ENCODE measurements at places on chromosomes 2 and 18.

GRCh38 chr18:74698881-74699280 is 101.2 kb downstream of the ZNF407 start:
- no peak for DNase-seq

GRCh38 chr2:6535572-6535971 is 330.1 kb downstream of the CMPK2 start:
- DNase-seq, result no peak

- DNase-seq, result no peak
Observed at GRCh38 chr18:73942081-73942625, 205.5 kb downstream of the FBXO15 start.

GRCh38 chr18:41569867-41570266 is 385.2 kb upstream of the PIK3C3 start:
- no peak for DNase-seq

DNA sequence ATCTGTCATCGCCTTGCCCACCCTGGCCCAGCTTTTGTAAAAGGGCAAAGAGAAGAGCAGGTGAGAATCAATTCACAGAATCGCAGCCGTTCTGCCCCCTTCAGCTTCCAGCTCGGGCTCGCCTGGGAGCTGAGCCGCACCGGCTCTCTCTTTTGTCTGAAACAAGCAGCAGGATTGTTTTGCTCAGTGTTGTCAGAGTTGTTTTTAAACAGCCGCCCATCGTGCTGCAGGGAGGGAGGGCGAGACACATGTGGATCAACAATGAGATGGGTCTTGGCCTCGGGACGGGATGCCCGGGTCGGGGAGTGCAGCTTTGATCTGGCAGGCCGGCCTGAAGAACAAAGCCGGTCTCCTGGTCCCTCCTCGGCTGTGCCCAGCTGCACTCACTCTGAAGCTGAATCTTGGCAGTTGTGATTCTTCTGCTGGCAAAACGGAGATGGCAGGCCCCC is 39.7 kb upstream of the HDAC4 start:
- peak; percentile 26 for DNase-seq

DNA sequence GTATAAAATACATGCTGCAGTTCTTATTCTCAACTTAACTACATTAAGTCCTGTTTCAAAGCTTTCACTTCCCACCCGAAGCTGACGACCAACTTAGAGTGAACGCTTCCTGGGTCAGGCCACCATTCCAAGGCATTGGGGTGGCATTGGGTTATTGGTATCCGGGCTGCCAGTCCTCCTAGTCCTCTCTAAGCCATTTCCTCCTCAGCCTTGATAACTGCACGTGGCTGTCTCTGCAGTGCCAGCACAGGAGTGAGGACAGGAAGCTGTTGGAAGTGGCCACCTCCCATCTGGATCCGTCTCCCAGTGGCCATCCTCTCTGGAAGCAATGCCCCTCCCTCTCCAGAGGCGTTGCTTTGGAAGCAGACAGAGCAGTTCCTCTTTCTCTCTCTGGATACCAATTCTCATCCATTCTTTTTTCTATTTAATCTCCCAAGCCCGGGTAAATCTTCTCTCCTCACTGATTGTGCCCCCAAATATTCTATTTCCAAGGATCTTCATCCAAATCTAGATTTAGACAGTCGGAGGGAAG is 354.7 kb downstream of the EIPR1 start:
- no peak for DNase-seq

DNA sequence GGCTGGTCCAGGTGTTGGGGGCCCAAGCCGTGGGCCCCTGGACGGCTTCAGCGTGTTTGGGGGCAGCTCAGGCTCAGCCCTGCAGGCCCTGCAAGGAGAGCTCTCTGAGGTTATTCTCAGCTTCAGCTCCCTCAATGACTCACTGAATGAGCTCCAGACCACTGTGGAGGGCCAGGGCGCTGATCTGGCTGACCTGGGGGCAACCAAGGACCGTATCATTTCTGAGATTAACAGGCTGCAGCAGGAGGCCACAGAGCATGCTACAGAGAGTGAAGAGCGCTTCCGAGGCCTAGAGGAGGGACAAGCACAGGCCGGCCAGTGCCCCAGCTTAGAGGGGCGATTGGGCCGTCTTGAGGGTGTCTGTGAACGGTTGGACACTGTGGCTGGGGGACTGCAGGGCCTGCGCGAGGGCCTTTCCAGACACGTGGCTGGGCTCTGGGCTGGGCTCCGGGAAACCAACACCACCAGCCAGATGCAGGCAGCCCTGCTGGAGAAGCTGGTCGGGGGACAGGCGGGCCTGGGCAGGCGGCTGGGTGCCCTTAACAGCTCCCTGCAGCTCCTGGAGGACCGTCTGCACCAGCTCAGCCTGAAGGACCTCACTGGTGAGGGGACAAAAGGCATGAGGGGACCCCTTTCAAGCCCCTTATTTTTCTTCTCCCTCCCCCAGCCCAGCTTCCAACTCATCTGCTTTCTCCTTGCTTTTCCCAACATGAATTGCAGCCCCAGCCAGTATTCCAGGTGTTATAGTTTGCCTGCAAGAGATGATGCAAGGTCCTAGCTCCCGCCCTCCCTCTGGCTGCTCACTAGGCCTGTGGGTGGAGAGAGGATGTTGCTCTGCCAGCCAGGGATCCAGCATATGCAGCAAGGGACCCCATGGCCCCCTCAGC is 2.9 kb upstream of the KHK start:
- no peak for DNase-seq

GRCh38 chr2:41320491-41320890 is 727.3 kb upstream of the PKDCC start:
- no peak for DNase-seq

GRCh38 chr2:23354554-23354953 is 30.4 kb upstream of the KLHL29 start:
- DNase-seq, result no peak

GRCh38 chr2:71971493-71971892 is 176.2 kb downstream of the CYP26B1 start:
- DNase-seq, result no peak

GRCh38 chr18:50950626-50951025 is 17.2 kb upstream of the ELAC1 start:
- DNase-seq, result no peak

DNA sequence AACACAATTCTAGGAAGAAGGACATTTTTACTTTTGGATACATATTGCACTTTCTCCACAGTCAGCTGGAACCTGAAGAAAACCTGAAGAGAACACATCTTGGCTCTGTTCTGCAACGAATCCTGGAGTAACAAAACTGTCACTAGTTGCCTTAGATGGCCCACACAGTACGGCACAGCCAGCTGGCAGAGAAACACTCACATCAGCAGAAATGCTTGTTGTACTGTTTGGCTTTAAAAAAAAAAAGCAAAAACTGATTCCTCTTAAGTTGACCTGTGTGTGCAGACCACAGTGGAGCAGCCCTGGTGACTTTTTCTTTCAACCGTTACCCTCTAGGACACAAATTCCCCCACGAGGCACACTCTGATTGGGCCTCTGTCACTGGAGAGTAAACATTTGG is 152.3 kb upstream of the TWIST2 start:
- no peak for DNase-seq

GRCh38 chr2:223519471-223519870 is 82.7 kb downstream of the SCG2 start:
- no peak for DNase-seq

GRCh38 chr2:237704501-237705434 is 77.4 kb downstream of the LRRFIP1 start:
- no peak for DNase-seq

GRCh38 chr2:240438810-240439697 is 3.6 kb downstream of the GPC1 start:
- no peak for DNase-seq

- DNase-seq, result no peak
Observed at GRCh38 chr2:45199973-45200372, 190.7 kb upstream of the SIX2 start.

- DNase-seq, result no peak
Observed at GRCh38 chr18:73669297-73669696, 478.3 kb downstream of the FBXO15 start.

DNA sequence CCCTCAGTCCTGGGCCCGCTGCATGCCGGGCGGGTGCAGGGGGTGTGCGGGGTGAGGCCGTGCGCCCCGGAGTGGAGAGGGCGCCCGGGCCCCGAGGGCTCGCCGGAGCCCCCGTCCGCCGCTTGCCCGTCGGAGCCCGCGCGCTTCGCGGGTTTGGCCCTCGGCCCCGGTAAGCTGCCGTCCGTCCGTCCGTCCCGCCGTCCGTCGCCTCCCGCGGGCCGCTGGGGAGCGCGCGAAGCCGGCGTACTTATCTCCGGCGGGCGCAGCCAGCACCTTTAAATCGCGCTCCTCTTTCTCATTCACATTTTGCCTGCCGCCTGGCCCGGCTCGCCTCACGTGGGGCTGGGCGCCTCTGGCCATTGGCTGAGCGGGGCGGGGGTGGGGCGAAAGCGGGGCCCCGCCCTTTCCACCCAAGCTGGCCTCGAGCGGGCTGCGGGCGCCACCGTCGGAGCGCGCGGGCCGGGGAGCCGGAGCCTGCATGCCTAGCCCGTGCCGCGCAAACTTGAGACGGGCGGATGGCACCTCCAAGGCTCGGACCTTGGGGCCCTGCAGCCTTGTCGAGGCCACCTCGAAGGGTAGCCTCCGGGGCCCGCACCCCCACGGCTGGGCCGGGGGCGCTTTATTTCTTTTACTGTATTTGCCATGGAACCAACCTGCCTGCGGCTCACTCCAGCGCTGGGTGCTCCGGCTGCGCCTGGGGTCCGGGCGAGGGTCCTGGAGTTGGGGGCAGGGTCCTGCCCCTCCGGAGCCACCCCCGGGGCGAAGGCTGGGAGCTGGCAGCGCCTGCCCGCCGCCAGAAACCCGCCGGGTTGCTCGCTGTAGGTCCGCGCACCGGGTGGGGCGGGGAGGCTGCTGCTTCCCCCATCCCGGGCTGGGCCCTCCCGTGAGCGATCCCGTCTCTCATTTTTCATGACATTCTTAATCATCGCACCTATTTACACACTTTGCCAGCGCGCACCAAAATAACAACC is at the start of gene GBX2:
Gene GBX2 (minus strand): TSS at position 277 of the 971 bp plus-strand sequence. CDS start 415 bp downstream, outside the sequence.
- DNase-seq, result peak; percentile 90

- no peak for DNase-seq
Observed at GRCh38 chr2:43482961-43483360, 112.9 kb downstream of the THADA start.

DNA sequence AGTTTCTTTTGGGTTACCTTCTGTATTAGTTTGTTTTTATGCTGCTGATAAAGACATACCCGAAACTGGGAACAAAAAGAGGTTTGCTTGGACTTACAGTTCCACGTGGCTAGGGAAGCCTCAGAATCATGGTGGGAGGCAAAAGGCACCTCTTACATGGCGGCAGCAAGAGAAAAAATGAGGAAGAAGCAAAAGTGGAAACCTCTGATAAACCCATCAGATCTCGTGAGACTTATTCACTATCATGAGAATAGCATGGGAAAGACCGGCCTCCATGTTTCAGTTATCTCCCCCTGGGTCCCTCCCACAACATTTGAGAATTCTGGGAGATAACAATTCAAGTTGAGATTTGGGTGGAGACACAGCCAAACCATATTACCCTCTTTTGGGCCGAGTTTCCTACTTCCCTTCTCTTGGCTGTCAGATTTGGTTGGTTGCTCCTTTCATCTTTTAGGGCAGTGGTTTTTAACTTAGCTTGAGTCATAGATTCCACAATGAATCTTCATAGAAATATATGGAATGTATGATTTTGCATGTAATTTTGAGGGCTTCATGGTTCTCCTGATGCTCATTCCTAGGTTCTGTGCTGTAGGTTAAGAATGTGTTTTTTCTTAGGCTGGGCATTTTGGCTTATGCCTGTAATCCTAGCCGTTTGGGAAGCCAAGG is 44.2 kb downstream of the CEP192 start:
- DNase-seq, result no peak

DNA sequence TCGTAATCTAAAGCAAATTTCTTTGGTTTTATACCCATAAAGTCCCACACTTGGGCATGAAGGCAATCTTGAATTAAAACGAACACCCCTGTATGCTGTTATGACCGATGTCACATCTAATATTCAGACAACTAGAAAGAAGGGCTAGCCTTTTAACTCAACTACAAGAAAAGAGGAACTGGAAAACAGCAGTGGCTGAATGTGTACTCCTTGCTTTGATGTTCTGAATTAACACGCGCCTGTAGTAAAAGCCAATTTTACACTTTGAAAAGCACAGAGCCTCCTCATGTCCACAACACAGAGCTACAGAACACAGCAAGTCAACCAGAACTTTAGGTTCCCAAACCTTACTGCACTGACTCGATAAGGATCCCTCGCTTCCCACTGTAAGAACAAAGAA is 147.6 kb downstream of the HDAC4 start:
- no peak for DNase-seq

- DNase-seq, result no peak
Observed at GRCh38 chr2:47626664-47627063, 156.3 kb upstream of the MSH6 start.

DNA sequence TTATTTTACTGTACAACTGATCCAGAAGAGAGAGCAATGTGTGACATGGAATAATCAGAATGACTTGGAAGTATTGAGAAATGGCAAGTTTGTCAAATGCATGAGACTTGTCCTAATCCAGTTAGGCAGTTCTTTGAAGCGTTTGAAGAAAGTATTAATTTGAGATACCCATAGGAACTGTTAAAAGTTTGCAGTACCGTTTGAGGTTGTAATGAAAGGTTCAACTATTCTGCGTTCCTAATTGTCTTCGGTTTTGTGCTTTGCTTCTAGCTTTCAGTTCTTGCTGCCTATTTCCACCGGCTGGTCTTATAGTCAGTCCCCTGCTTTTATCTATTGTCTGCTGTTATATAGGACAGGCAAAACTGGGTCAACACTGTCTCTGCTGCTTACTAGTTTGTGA is 41.8 kb downstream of the COX7A2L start:
- DNase-seq, result no peak

GRCh38 chr2:224869601-224870233 is 153.6 kb upstream of the CCDC195 start:
- no peak for DNase-seq

DNA sequence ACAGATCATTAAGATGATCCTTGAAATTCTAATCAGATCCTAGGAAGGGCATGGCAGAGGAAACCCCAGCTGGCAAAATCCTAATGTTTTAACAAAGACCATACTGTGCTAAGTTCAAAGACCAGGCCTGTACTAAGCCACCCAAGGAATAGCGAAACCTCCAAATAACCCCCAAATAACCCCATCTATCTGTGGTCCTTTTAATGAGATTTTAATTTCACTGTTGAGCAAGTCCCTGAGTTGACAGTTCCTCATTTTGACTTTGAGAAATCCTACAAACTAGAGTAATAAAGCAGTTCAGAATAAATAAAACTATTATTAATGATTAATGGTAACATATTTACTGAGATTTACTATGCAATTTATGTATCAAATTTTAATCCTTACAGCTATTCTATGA is 259.8 kb downstream of the STK39 start:
- no peak for DNase-seq

DNA sequence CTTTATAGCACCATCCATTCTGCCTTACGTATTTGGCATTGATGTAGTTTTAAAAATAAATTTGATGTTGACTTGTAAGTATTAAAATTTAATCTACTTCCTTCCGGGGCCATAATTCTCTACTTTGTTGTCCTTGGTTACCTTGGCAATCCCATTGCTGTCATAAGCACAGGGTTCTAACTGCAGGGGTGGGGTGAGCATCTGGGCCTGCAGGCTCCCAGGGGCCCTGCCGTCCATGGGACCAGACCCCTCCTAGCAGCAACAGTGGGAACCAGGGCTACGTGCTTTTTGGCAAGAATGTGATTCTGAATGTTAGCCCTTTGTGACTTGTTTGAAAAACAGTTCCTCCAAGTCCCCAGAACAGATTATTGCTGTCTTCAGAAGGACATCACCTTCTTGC is 4.9 kb downstream of the ASAP2 start:
- DNase-seq, result no peak
